Fibroblast of gingiva (primary cell): ENCODE measurements at places on chromosomes 2 and 18.
A peak's percentile ranks its signal among the peaks of the same experiment; 100 is the strongest.

DNA sequence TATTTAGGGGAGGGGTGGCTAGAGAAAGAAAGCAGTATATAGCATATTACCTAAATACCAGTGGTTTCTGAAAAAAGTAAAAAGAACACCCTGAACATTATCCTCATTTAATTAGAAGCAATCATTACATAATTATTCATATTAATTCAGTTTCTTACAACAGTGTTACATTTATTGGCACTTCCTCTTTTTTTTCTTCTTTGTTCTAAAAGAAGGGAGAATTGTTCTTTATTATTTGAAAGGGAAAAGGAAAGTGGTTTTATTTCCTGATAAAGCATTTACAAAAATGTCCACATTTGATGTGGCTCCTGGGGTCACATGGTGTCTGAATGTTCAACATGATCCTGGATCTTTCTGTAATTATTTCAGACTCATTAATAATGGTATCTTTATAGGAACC lies 254.9 kb upstream of the ZEB2 start:
- no peak for DNase-seq

GRCh38 chr2:181458871-181459270 lies 1.7 kb downstream of the ITGA4 start:
- DNase-seq: peak; percentile 18

DNA sequence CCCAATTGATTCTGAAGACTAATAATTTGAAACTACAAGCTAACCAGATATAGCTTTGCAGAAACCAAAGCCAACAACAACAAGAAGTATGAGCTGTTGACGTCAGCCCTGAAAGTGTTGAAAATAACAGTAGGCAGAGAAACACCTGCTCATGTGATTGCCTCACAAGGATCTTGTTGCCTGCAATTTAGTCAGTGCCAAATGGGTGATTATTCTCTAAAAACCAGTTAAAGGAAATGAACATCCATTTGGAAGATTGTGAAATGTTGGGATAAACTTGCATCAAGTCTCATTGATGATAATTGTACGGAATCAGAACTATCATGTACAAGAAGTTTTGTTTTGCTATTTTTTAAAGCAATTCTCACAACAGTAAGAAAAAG lies 2.8 kb downstream of the CYTIP start:
- DNase-seq: no peak

GRCh38 chr2:106011380-106011779 lies 182.7 kb downstream of the UXS1 start:
- DNase-seq: no peak

DNA sequence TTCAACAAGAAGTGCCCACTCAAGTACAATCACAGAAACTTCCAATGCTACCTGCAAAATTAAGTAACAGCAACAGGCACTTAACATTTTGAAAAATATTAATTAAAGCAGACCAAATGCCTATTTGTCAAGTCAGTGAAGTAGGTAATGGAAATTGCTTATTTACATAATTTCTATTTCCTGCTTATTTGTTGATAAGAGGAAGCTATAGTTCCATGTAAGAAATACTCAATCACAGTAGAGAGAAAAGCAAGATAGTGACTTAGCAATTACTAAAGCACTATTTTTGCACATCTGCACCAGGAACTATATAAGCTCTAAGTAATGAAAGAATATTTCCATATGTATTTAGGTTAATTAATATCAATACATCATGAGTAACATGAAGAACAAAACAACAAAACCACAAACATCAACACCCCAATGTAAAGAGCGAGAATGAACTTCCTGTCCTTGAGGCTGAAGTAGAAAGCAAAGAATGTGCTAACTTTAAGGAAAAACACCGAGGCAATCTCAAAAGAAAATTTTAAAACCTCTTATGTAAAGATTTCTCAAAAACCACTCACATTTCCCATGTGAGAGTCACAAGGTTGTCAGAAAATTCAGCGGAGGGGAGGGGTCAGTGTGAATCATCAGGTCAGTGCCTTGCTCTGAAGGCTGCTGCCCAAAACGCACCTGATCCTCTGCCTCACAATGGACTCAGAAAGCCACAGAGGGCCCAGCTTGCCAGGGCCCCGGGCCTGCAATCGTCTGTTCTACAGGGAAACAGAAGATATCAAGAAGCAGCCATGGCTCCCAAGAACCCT lies 12.5 kb downstream of the NPC1 start:
- DNase-seq: peak; percentile 49

DNA sequence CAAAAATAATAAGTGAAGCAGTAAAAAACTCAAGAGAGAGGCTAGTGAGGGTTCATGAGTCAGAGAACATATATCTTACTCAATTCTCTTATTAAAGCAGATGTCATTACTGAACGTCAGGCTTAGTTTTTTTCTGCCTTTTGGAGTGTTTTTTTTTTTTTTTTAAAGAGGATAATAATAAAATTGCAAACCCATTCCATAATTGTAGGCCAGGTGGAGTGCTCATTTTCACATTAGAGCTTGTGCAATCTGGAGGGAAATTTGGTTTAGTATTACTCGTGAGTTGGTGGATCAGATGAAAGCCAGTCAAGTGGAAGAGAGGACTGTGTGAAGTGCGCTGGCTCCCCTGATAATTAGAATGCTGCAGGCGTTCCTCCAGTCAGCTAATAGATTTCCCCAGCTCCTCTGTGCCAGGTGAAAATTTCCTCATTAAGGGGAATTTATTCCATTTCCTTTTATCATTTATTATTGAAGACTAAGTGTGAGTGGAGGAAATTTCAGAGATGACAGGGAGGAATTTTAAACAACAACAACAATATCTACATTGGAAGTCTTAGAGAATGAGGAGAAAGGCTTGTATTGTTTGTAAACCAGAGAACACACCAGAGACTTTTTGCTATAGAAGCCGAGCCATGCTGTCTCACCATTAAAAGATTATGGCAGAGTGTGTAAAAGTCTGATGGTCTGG lies 74.6 kb downstream of the CPS1 start:
- DNase-seq: no peak

- no peak for DNase-seq
These were observed 7.1 kb upstream of the NPPC start for GRCh38 chr2:231932985-231933915.

DNA sequence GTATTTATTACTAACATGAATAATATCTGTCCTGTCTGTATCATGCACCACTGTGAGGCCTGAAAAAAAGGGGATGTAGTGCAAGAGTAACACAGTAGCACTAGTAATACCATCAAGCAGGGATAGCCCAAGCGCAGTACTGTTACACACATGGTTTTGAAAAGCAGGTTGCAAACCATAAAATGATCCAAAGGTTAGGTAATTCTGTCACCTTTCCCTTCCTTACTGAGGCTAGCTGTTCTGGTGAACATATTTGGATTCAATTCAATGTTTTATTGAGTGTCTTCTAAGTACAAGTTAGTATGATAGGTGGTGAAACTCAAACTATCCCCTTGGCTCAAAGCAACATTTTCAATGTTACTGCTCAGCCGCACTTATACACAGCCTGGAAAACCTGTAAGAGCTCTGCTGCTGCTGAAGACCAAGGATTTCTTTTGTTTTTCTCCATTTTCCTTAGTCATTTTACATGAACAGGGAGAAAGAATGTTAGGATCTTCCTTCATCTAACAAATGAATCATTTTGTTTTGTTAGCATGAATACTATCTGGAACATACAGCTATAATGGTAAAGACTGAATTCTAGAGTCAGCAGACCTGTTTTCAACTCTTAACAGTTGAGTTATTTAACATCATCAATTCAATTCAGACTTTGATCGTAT lies 102.5 kb upstream of the ITPRID2 start:
- no peak for DNase-seq

DNA sequence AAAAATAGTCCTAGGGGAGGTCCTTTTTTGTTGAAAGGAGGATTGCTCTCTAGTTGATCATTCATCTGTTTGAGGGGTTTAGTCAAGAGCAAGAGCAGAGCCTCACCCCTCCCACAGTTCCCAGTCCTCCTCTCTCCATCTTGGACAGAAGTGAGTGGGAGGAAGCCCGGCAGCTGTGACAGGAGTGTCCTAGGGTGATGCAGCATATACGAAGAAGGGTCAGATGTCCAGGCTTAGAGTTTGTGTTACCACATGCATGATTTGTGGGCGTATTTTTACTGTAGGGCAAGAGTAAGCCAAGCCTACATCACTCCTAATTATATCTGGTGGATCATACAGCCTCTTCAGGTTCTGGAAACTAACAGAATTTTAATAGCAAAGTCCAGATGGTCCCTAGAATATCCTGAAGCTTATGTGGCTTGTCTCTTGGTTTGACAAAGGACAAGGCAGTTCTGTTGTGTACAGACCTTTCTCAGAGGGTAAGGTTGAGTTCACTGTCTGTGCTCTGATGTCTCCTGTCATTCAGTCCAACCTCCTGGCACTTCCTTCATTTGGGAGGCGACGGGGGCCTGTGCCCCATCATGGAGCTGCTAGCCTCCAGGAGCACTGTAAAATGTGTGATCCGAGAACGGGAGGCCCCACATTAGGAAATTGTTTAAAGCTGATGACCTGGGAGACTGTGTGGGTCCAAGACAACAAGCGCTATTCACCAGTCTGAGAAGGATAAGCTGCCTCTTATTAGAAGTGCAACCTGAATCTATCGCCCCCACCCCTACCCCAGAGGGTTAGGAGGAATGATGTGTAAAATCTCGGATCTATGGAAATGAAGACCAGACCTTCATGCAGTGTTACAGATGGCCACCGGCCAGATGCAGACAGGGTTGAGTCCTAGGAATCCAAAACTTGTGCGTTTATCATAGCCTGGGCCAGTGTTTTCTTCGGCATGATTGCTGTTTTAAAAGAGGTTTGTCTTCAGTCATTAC lies 6.9 kb downstream of the CEP68 start:
- DNase-seq: peak; percentile 76
